ENCODE measurements at places on chromosomes 11 and 22. TPM values are rescaled to one million over a fixed set of nuclear protein-coding genes. Genes with fewer than 3 reads are reported as not detected.

PLA2G3 gene
- total RNA-seq: not detected

GRCh38 chr22:47299863-47300697 lies 537.6 kb downstream of the TBC1D22A start:
- DNase-seq: no peak

GRCh38 chr11:76790251-76790650 lies 7.1 kb downstream of the TSKU start:
- no peak for DNase-seq

CYB561A3 gene
- 33.5 TPM for total RNA-seq

MYRF gene
- total RNA-seq: 1.6 TPM

OR4A16 gene
- total RNA-seq: not detected

KDM4D gene
- total RNA-seq: 1.1 TPM

VSIG10L2 gene
- not detected for total RNA-seq

DNA sequence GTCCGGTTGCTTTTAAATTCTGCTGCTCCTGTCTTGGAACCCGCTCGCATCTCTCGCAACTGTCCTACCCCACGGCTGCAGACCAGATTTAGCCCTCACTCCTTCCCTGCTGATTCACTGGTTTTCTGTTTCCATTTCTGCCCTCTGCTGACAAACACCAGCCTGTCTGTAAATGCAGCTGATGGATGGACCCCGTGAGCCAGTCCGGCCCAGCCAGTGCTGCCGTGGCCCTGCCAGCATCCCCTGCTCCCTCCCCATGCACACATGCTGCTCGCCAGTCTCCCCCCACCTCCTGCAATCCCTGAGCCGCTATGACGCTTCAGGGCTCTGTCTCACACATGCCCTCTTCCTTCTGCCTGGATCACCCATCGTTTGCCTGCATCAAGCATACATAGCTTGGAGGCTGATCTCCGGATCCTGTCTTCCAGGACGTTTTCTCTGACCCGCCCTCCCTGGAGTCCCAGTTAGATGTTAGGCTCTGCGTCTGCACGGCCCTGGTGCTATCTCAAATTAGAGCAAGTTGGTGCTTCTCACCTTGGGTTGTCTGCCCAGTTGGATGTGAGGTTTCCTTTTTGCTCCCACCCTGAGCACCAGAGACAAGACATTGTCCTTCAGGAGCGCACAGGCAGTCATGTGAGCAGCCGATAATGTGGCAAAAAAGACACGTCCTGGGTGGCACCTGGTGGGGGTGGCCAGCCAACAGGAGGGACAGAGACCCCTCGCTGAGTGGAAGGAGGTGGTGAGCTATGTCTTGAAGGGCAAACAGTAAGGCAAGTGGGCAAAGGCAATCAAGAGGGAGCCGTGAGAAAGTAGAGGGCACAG lies 4.3 kb upstream of the ACR start:
- DNase-seq: no peak

ZNF70 gene
- 1.7 TPM for total RNA-seq

KCNQ1OT1 gene
- total RNA-seq: 0.23 TPM

DNA sequence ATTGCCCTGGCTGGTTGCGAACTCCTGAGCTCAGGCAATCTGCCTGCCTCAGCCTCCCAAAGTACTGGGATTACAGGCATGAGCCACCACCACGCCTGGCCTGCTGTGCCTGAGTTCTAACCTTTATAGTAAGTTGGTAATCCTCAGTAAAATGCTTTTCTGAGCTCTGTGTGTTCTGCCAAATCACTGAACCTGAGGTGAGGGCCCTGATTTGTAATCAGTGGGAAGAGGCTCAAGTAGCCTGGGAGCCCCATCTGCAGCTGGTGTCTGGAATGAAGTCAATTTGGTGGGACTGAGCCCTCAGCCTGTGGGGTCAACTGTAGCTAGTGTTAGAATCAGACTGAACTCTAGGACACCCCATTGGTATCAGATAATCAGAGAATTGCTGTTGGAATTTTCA lies 72.6 kb upstream of the PARVG start:
- DNase-seq: no peak

PTH gene
- not detected for total RNA-seq

- no peak for DNase-seq
Observed at GRCh38 chr11:119488256-119488995, 65.5 kb upstream of the THY1 start.

DNA sequence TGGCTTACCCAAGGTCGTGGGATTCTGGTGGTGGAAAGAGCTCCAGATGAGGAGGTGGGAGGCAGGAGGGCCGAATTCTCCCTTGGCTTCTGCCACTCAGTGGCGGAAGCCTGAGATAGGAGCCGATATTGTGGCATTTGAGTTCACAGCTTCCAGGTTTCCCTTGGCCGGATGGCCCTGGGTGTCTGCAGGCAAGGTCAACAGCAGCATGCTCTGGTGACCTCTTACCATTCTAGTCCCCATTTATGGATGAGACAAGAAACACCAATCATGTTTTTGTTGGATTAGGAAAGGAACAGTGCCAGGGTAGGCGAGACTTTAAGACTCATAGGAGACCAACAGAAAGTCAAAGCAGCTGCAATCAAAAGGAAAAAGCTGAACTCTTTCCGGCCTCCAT lies 89.7 kb downstream of the GRAMD1B start:
- DNase-seq: no peak

DNA sequence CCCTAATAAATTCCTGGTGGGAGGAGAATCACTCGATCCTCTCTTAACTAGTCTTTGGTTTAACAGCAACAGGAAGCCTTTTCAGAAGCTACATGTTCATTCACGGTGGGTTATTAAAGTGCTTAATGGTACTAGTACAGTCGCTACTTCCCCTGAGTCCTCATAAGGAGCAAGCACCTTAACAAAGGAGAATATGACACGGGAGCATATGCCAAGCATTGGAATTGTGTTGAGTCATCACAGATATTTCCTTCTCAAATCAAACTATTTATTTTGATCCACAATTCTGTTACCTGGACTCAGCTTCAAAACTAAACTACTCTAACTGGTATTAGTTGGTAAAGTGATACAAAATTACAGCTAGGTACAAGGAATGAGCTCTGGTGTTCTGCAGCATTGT lies 177.5 kb upstream of the CTSC start:
- DNase-seq: no peak
